ENCODE measurements at places on chromosomes 7 and 10.

- no peak for DNase-seq
These were observed 12.4 kb downstream of the CYP2C8 start for GRCh38 chr10:95056744-95057363.

- no peak for DNase-seq
These were observed 256.9 kb upstream of the AKR1E2 start for GRCh38 chr10:4569151-4569550.

GRCh38 chr10:91745090-91745831, 53.0 kb upstream of the TNKS2 start:
- DNase-seq: no peak

DNA sequence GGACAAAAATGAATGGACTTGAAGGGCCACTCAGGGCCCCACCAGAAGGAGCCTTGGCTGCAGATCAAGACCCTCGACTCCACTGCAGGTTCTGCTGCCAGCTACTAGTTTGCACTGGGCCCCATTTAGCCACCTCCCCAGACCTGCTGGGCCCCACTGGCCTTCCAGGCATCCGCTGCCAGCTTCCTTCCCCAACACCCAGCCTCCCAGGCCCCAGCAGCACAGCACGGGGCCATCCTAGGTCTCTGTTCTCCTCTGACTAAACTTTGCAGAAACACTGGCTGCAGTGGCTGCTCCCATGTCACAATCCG, 277.4 kb upstream of the KLF14 start:
- DNase-seq: no peak

- no peak for DNase-seq
These were observed 4.0 kb downstream of the MRPS24 start for GRCh38 chr7:43865277-43865676.

GRCh38 chr7:55590517-55591281, 18.4 kb upstream of the VOPP1 start:
- no peak for DNase-seq

DNA sequence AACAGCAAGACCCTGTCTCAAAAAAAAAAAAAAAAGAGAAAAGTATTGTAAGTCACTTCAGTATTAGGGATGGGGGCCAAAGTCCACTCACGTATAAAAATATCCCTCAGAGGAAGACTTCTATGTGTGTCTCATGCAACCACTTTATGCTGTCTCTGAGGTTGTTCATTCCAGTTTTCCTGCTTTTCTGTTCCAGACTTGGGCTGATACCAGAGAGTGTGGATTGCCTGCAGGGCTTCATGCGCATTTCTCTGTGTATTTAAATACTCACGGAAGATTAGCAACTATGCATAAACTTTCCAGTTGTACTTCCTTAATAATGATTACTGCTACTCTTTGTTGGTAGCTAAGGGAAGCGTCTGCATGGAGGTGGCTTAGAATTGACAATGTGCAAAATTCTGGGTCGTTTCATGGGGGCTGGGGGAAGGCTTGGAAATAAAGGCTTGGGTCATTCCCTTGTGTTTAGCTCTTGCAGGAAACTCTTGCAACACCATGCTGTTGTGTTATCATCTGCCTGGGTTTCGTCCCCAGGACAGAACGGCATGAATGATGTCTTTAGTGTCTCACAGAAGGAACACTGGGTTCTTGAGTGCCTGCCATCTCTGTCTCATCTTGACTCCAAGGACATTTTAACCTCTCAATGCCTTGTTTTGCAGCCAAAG, 54.1 kb downstream of the KIAA1217 start:
- no peak for DNase-seq

- no peak for DNase-seq
These were observed 39.6 kb downstream of the NUP205 start for GRCh38 chr7:135597181-135597925.

- DNase-seq: no peak
These were observed 187.5 kb downstream of the WDR37 start for GRCh38 chr10:1243486-1244234.

- no peak for DNase-seq
These were observed 11.1 kb upstream of the HERPUD2 start for GRCh38 chr7:35705932-35706461.

- no peak for DNase-seq
These were observed 1.2 kb downstream of the AGR3 start for GRCh38 chr7:16880554-16880953.

DNA sequence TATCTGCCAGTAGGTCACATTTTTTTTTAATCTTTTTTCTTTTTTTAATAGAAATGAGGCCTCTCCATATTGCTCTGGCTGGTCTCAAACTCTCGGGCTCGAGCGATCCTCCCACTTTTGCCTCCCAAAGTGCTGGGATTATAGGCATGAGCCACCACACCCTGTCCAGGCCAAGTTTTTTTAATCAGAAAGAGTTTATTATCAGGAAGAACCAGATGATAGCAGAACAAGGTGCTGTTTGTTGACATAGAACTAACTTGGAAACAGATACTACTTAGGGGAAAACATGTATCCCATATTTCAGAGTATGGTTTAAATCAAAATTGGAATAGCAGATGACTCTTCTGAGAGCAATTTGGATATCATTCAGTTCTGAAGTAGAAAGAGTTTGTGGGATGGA, 118.6 kb downstream of the NRF1 start:
- no peak for DNase-seq

DNA sequence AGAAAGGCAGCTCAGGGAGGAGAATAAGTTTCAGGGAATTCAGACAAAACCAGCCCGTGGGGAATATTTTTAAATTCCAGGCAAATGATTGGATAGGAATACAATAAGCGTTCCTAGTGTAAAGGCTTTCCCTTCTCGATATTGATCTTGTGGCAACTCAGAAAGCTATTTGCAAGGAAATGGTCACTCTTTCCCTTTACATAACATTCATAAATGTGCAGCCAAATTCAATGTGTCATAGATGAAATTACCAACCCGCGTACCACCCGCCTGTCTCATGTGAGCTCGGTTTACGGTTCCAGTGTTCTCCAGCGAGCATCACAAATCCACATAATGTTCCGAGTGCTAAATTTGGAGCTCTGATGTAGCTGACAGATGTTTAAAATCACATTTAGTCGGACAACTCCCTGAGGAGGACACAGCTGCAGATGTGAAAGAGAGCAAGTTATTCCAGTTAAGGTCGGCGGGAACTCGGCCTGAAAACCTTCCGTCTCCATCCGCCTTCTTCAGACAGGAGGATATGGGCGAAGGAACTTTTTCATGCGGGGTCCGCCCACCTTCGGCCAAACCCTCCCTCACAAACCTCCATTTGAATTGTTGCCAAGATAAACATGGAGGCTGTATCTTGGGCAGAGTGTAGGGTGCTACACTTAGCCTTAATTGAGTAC, 327.0 kb downstream of the RNLS start:
- no peak for DNase-seq

- no peak for DNase-seq
These were observed 3.8 kb downstream of the WIPI2 start for GRCh38 chr7:5193880-5194279.

GRCh38 chr10:97220355-97220754, 34.6 kb upstream of the SLIT1 start:
- DNase-seq: no peak

- DNase-seq: peak; percentile 48
These were observed 352.2 kb downstream of the TFEC start for GRCh38 chr7:115678086-115678982.

- DNase-seq: no peak
These were observed 86.4 kb downstream of the AUTS2 start for GRCh38 chr7:69684369-69685292.

DNA sequence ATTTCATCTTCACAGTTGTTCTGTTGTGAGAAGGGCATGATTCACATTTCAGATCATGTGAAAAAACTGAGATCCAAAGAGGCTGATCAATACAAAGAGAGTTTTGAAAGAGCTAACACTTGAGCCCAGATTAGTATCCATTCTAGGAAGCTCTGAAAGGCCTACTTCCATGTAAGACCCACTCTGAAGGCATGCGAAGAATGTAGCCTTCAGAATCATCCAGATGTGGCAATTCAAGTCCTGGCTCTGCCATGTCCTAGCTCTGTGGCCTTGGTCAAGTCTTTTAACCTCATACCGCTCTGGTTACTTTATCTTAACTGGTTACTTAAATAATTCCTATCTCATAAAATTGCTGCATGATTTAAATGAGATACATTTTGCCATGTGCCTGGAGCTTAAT, 111.1 kb downstream of the FZD1 start:
- no peak for DNase-seq

- no peak for DNase-seq
These were observed 23.8 kb upstream of the GLCCI1 start for GRCh38 chr7:7944619-7945282.

GRCh38 chr10:52566471-52567246, 205.9 kb downstream of the MBL2 start:
- DNase-seq: peak; percentile 21

DNA sequence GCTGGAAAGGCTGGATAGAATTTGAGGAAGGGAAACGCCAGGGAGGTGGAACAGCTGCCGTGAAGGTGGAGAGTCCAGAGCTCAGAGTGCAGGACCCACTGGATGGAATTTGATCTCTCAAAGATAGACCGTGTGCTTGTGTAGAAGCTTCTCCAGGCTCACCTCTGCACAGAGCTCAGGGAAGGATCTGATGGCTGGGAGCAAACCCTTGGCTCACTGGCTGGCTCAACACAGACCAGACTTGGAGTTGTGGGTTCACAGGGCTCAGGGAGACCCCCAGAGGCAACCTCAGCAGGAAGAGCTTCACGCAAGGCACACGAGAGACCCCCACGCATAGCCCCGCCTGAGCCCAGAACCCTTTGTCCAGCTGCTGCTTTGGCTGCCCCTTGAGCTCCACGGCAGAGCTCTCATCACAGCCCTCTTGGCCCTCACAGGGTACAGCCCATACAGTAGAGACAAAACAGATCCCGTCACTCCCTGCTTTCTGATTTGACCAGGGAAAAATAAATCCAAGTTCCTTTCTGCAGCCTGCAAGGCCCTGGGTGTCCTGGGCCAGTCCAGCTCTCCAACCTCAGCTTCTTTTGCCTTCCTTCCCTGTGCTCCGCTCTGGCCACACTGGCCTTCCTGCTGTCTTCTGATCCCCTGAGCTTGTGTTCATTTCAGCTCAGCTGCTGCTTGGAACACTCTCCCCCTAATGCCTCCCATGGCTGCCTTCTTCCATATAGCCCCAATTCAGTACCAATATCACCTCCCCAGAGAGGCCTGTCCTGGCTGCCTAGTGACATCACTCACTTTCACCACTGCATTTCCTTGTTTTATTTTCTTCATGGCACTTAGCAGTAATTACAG, 26.3 kb downstream of the GHRHR start:
- DNase-seq: no peak

- DNase-seq: no peak
These were observed 2.4 kb upstream of the MKLN1 start for GRCh38 chr7:131325179-131325840.

- DNase-seq: no peak
These were observed 49.1 kb upstream of the INSYN2A start for GRCh38 chr10:127245456-127245855.

DNA sequence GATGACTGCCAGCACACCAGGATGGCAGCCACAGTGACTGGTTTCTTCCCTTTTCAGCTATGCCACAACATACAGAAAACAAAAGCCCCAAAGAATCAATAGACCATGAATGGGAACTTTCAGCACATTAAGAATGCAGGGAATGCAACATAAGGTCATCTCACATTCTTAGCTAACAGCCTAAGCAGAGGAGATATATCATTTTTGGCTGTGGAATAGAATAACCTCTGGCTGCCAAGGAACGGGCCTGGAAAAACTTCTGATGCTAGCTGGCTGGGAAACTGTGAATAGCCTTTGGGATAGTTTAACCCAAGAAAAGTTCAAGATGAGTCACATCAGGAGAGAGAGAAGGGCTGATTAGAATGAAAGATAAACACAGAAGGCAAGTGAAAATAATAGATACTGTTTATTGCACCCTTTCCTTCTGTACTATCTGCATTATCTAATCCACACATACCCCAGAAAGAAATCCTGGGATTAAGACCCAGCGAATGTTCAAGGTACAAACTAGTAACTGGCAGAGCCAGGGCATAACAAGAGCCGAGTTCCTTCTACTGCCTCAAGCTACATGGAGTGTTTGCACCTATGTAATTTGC, 169.2 kb downstream of the SEMA3A start:
- DNase-seq: peak; percentile 57

DNA sequence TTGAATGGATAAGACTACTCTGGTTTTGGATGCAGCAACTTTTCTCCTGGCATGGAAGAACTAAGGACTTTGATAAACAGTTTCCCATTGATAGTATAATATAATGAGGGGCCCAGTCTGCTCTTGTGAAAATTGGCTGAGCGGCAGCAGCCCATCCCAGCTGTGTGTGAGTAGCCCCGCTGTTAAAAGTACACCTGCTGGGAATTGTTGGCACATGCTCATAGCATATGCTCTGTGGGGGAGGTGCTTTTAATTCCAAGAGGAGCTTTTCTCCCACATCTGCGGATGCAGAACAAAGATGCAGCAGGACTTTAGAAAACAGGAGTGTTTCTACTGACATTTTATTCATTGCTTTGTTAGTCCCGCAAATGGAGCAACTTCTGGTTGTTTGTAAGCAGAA, 19.0 kb downstream of the SRI start:
- DNase-seq: no peak

DNA sequence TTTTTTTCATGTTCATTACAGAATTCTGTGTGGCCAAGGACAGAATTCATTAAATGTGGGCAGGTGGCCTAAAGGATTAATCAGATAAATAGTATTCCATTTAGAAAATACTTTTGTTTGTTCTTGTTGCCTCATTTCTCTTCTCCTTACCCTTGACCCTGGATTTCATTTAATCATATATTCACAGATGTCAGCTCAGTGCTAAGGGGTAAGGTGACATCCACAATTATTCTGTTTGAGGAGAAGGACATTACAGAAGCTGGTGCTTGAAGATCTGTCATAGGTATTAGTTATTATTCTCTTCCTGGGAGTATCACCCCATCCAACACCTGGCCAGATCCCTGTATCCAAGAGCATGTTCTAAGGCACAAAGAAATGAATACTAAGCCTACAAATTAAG, 961.1 kb downstream of the XPNPEP1 start:
- DNase-seq: no peak

GRCh38 chr7:129457101-129457500, 22.9 kb downstream of the STRIP2 start:
- DNase-seq: no peak

DNA sequence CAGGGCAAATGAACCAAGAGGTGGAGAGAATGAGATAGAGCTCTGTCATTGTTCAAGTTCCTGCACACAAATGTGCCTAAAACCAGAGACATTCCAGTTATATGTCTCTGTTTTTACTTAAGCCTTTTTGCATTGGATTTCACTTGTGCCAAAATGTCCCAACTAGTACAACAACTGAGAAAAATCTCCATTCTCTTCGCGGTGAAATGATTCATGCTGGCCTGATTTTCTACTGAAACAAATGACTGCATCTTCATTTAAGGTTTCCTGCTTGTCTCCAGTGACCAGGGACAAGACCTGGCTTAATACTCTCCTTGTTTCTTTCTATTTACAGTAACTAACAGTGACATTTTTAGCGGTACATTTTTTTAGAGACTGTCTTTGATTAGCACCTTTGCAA, 714.9 kb downstream of the KCNMA1 start:
- DNase-seq: no peak
